ENCODE measurements at places on chromosomes 16 and 17. TPM values are rescaled to one million over a fixed set of nuclear protein-coding genes. Genes with fewer than 3 reads are reported as not detected.
A peak's percentile ranks its signal among the peaks of the same experiment; 100 is the strongest.

DNA sequence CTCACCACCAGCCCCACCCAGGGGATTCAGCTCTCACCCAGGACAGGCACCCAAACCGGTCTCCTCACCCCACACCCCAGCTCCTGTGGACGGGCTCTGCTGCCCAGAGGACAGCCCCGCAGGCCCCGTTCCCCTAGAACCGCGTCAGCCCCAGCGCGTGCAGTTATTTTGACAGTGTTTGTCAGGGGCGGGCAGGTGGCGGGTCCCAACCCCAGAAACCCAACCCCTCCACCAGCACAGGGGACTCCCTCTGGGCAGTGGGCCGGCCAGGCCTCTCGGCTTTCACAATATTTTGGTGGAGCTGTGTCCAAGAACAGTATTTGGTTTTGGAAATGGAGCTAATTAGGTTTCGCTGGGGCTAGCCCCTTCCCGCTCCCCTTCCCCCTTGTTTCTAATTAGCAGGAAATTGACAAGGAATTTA is 44.8 kb downstream of the BAHCC1 start:
- DNase-seq, result no peak

Gene MARVELD3
- total RNA-seq, result not detected

DNA sequence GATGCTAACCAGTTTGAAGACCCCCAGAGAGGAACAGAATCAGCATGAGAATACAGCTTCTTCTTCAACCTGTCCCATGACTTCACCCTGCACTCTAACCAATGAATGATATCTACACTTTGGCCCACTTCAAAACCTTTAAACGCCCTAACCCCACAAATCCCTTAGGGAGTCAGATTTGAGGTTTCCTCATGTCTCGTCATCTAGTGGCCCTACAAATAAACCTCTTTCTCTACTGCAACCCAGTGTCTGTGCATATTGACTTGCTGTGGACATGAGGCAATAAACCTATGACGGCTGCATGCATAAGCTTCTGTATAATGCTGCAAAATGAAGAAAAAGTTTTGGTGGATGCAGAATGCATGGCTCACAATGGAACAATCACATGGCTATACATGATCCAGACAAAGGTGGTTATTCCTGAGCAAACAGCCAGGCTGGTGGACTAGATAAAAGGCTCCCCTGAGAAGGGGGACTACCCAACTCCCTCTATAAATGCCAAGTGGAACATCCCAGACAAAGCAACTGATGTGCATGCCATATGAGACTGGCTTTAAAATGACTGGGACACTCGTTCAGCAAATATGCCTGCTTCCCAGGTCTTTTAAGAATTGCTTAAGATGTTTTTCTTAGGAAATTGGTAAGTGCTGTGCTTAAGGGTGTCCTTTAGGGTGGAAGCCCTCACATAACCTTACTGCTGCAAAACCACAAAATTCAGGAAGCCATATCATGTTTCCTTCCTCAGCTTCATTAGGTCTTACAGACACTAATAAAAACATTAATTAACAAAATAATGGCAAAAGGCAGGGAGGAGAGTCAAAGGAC is 12.2 kb downstream of the N4BP1 start:
- DNase-seq, result no peak

DNA sequence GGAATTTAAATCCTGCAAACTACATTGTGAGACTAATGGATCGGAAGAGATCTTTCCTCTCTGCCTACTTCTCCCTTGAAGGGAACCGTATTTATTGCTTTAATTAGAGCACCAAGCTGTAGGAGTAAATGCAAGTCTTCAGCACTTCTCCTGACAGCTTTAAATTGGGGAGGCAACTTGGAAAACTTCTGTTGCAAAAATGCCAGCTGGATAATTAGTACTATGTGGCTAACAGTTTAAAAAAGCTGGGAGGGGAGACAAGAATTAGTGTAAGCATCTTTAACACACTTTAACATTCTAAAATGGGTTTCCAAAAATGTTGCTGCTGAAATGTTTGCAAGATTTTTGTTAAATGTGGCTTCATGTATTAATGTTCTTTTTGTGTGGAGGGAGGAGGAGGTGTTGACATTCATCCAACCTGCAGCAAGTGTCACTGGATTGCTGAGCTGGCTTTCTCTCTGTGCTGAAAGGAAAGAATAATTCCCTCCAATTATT is 108.5 kb downstream of the PCTP start:
- no peak for DNase-seq

- peak; percentile 92 for DNase-seq
Observed at GRCh38 chr17:3667366-3668278, 756 bp downstream of the TAX1BP3 start.

DNA sequence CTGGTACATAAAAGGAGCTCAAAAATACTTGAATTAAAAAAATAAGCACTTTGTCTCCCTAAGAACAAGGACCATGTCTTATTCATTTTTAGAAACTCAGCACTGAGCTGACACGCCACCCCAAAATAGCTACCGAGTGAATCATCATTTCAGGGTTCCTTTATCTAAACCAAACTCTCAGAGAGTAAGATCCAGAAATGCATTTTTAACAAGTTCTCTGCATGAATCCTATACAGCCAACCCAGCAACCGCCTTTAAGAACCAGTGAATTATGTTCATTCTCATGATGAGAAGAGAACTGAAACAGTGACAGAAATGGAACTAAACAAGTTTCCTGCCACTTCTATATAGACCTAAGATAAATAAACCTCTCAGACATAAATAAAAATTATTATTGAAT is 8.7 kb downstream of the C16orf87 start:
- DNase-seq, result peak; percentile 74

GRCh38 chr16:49330562-49331201 is 42.9 kb upstream of the C16orf78 start:
- DNase-seq, result no peak

DNA sequence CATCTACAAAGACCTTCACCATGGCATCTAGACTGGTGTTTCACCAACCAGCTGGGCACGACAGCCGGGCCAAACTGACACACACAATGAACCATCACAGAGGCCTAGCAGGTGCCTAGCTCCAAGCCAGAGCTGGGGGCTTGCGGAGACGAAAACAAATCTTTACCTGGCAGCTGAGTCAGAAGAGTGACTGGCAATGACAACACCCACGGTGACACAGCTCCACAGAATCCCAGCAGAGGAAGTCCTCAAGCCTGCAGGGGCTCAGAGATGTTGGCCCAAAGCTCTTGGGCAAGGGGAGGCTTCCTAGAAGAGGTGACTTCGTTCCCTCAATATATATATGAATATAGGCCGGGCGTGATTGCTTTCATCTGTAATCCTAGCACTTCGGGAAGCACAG is 5.1 kb downstream of the MMP25 start:
- DNase-seq, result no peak
